K562 (cell line): ENCODE measurements at places on chromosomes 1 and 21. TPM values are rescaled to one million over a fixed set of nuclear protein-coding genes. Genes with fewer than 3 reads are reported as not detected.
A peak's percentile ranks its signal among the peaks of the same experiment; 100 is the strongest.

- peak; percentile 67 for DNase-seq
Observed at GRCh38 chr1:111399792-111400610, 27.5 kb downstream of the OVGP1 start.

- DNase-seq, result no peak
Observed at GRCh38 chr1:19689856-19690255, 25.2 kb downstream of the HTR6 start.

Gene CFHR3
- 0.16 and 0.47 TPM in 2 replicates for total RNA-seq

DNA sequence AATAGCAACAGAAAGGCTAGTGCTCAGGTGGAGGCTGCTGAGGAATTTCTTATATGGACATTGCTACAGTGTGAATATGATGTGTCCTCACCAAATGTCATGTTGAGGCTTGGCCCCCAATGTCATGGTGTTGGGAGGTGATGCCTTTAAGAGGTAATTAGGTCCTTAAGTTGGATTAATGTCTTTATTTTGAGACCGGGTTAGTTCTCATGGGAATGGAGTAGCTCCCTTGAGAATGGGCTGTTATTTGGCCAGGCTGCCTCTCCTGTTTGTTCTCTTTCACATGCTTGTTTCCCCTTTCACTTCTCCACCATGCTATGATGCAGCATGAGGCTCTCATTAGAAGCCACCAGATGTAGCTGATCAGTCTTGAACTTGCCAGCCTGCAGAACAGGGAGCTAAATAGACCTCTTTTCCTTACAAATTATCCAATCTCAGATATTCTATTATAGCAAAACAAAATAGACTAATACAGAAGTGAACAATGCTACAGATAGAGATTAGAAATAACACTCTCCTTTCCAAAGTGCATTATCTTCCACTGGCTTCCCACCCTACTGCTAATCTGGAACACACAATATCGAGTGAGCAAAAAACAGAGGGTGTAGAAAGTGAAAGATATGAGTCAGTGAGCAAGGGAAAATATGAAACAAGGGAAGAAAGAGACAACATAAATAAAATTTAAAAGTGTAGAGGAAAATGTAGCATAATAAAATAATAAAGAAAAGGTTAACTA lies 160.2 kb downstream of the NTMT2 start:
- no peak for DNase-seq

- peak; percentile 98 for DNase-seq
Observed at GRCh38 chr1:25549273-25550154, 6.1 kb downstream of the LDLRAP1 start.
